ENCODE measurements at places on chromosomes 11 and 22.

DNA sequence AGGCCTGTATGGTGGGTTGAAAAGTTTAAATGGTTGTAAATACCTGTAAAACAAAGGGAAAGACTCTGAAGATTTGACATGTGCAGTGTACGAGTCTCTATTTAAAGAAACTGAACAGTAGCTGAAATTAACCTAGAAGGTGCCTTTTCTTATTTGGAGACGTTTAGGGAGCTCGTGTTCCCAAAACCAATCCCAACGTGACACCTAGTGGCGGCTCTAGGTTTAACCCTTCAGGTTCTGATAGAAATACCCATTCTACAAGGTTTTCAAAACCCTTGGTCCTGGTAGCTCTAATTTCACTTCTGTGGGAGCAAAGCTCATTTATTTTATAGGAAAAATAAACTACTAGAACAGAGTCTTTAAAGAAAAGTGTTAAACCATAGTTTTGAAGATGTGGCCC, 258.3 kb downstream of the LRRC4C start:
- DNase-seq = no peak

- DNase-seq = no peak
Measured at GRCh38 chr11:9851366-9851765, 187.5 kb downstream of the SWAP70 start.

GRCh38 chr11:35274909-35275785, 136.2 kb downstream of the CD44 start:
- no peak for DNase-seq

GRCh38 chr22:38081941-38082828, 1.8 kb downstream of the SLC16A8 start:
- no peak for DNase-seq

- no peak for DNase-seq
Measured at GRCh38 chr11:128803011-128803410, 64.1 kb downstream of the KCNJ1 start.

- DNase-seq = peak; percentile 28
Measured at GRCh38 chr11:128884703-128885338, 6.3 kb upstream of the KCNJ5 start.

GRCh38 chr22:40265783-40266182, 80.5 kb upstream of the ADSL start:
- no peak for DNase-seq

DNA sequence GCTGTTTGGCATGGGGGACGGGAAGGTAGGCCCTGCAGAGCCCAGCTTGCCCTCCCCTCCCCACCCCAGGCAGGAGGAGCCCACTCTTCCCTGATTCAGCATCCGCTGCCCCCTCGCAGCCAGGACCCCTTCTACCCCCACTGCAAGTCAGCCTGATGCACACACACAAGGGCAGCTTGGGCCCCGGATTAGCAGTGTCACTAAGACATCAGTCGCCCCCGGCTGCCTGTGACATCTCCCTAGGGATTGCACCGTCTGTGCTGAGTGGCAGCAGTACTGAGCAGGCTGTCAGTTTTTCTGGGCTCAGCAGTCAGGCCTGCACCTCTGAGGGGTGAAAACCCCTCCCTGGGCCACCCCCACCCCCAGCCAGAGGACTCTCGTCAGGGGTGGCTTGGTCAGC, 30.4 kb upstream of the SYT7 start:
- DNase-seq = no peak

GRCh38 chr11:127137771-127138280, 137.3 kb upstream of the KIRREL3 start:
- no peak for DNase-seq

- no peak for DNase-seq
Measured at GRCh38 chr11:109349276-109350080, 72.5 kb upstream of the C11orf87 start.

DNA sequence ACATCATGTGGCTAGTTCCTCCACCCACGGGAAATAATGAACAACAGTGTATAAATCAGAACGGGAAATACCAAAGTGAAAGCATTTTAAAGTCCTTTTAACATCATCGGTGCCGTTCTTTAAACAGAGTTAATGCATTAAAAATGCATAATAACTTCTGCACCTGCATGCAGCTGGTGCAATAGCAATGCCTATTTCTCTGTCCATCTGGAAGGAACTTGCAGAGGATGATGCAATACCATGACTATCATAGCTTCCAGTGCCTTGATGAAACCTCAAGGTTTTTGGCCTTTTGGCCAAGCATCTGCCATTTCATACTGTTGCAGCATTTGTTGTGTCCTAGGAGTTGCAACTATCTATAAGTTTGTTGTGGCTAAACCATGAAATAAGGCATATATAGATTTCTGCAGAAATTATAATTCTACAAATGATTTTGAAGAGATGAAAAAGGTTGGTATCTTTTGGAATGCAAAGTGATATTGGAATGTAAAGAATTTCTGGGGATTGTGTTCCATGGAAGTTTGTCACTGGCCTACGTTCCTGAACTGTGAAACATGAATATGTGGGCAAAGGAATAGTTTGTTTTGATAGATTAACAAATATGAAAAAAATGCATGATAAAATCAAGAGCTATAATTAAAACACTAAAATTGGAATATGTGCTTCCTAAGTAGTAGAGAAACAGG, 9.8 kb upstream of the EIF3F start:
- no peak for DNase-seq

DNA sequence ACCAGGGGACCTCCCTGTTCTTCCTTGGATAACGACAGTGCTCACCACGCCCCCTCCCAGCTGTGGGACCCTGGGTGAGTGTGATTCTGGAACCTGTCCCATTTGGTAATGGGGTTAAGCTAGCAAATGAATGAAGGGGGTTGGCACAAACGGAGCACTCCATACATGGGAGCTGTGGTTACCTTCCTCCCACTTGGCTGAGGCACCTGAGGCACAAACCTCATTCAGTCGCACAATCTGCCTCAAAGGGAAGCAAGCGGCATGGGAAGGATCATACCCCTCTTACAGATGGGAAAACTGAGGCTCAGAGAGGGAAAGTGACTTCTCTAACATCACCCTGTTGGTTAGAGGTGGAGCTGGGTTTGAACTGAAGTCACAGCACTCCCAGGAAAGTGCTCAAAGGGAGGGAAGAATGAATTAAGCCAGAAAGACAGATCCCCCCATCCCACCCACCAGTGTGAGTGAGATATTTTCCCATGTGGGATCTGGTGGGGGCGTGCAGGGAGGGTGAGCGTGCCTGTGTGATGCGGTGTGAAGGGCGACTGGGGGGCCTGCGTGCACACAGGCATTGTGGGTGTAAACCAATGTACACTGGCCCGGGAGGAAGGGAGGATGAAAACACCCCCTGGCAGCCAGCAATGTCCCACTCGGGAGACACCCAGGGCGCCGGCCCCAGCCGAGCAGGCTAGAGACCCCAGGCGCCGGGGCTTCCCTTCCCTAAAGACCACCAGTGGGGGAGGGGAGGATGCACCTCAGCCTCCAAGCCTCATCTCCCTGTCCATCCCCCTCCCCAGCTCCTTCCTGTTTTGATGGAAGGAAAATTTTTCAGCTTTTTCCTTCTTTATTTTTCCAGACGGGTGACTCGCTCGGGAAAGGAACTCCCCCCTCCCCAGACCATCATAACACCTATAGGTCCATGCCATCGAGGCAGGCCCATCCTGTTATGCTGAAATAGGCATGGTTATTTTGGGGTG, 8.0 kb upstream of the PDGFB start:
- DNase-seq = no peak

GRCh38 chr11:63534895-63535461, 1.6 kb upstream of the PLAAT4 start:
- DNase-seq = no peak

GRCh38 chr11:121589946-121590537, 137.3 kb upstream of the SORL1-AS1 start:
- DNase-seq = no peak

DNA sequence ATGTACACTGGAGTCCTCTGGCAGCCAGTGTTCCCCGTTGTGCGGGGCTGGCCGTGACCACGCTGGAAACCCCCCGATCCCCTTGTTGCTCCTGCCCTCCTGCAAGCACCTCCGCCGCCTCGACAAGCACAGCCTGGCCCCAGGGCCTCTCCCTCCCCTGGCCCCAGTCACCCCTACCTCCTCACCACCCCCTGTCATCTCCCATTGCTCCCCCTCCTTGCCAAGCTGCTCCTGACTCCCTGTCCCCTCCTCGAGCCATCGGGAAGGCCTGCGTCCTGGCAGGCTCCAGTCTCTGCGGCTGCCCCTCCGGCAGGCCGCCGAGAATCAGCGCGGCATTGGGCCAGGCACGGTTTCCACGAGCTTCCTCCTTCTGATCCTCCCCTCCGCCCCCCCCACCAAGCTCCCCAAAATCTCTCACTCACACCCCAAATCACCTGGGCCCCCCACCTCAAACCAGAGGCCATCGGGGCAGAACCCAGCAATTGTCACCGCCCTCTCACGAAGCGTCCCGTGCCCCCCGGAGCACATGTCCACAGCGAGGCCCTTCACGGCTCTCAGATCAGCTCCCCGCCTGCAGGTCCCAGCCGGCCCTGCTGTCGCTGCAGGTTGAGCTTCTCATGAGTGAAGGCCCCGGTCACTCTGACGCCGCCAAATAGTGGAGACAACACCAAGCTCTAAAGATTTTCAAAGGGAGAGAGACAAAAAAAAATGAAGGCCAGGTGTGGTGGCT, 5.7 kb upstream of the LSP1 start:
- DNase-seq = no peak

GRCh38 chr11:45532546-45532945, 132.9 kb downstream of the CHST1 start:
- no peak for DNase-seq

DNA sequence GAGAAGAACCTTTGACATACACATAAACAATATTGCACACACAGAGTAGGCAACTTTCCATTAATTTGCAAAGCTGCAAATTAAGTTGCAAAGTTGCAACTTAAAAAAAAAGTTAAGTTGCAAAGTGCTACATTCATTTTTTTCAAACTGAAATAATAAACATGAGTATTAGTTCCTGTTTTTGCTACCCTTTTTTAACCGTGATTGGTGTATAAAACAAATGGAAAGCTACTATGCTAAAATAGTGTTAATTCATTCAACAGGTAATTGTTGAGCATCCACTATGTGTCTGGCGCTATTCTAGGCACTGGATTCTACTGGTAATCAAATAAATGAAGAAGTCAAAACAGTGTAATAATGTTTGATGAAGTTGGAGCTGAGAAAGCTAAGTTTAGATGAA, 8.1 kb downstream of the ZFP91 start:
- DNase-seq = no peak

DNA sequence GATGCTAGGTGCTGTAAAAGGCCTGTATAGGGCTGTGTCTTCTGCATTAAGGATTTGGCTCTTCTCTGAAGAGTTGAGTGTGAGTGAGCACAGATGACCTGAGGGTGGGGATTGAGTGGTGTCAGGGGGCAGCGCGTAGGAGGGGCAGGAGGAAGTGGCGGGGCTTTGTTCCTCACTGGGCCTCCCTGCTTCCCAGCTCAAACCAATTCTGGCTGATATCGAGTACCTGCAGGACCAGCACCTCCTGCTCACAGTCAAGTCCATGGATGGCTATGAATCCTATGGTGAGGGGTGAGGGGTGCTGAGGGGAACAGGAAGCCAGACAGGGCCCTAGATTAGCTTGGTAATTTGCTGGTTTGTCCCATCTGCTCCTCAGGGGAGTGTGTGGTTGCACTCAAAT, 9.1 kb downstream of the PHOX2A start:
- no peak for DNase-seq

- DNase-seq = no peak
Measured at GRCh38 chr11:127679816-127680545, 679.4 kb upstream of the KIRREL3 start.

- no peak for DNase-seq
Measured at GRCh38 chr22:39292561-39293074, 26.8 kb downstream of the RPL3 start.

- DNase-seq = no peak
Measured at GRCh38 chr11:113184498-113184897, 129.9 kb upstream of the TTC12 start.

DNA sequence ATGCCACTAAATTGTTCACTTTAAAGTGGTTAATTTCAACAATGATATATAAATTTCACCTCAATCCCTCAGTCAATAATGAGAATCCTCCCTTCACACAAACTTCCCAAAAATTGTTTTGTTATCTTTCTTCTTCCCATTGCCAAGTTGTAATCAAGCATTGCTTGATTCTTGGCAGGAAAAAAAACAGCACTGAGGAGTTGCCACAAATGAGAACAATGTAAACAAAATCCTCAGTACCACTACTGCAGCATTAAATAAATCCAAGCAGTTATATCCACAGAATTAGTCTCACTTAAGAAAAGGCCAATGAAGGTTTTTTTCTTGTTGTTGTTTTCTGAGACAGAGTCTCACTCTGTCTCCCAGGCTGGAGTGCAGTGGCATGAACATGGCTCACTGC, 38.2 kb downstream of the FAM168A start:
- no peak for DNase-seq

GRCh38 chr11:47328449-47329390, 23.8 kb downstream of the MYBPC3 start:
- DNase-seq = no peak

DNA sequence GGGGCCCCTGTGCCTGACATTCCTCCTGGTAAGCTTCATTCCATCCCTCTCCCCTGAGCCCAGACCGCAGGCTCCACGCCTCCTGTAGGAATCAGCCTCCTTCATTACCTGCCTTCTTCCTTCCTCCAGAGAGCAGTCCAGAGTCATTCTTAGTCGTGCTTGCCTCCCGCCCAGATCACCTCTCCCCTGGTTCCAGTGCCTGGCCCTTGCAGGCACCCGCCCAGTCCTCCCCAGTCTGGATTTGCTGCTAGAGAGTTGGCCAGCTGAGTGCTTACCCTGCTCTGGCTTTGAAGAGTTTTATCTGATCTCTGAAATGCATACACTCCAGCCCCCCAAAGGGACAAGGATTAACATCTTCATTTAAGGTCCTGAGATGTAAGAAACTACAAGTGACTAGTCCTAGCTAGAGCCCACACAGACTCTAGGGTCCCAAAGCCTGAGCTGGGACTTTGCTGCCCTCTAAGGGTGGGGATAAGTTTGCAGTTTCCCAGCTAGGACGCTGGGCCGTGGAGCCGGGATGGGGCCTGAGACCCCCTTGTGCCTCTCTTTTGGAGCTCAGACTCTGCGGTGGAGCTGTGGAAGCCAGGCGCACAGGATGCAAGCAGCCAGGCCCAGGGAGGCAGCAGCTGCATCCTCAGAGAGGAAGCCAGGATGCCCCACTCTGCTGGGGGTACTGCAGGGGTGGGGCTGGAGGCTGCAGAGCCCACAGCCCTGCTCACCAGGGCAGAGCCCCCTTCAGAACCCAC, 1.6 kb downstream of the NR1H3 start:
- no peak for DNase-seq

GRCh38 chr11:39205236-39205995, 2254.0 kb downstream of the LRRC4C start:
- DNase-seq = no peak

GRCh38 chr22:17634696-17635095, 3.9 kb upstream of the BCL2L13 start:
- DNase-seq = no peak

Data from T follicular helper cell (primary cell).